ELR (cell line): ENCODE measurements at places on chromosomes 7 and 10.
A peak's percentile ranks its signal among the peaks of the same experiment; 100 is the strongest.

DNA sequence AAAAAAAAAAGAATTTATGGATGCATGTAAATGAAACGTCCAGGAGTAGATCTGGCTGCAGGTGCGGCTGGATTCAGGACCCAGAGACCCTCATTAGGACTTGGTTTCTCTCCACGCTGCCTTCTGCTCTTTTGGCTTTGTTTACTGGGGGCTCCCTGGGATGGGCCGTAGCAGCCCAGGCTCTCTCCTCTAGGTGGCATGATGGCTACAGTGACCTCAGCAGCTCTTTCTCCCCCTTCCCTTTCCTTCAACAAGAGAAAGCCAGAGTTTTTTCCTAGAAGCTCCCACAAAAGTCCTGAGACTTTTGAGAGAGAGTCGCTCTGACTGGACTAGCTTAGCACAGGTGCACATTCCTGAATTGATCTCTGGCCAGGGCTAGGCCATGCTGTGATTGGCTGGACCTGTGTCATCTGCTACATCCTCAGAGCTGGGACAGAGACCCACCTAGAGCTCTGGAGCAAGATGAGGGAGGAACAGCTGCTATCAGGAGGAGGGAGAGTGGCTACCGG is 67.8 kb upstream of the PDCD4 start:
- peak; percentile 59 for DNase-seq

DNA sequence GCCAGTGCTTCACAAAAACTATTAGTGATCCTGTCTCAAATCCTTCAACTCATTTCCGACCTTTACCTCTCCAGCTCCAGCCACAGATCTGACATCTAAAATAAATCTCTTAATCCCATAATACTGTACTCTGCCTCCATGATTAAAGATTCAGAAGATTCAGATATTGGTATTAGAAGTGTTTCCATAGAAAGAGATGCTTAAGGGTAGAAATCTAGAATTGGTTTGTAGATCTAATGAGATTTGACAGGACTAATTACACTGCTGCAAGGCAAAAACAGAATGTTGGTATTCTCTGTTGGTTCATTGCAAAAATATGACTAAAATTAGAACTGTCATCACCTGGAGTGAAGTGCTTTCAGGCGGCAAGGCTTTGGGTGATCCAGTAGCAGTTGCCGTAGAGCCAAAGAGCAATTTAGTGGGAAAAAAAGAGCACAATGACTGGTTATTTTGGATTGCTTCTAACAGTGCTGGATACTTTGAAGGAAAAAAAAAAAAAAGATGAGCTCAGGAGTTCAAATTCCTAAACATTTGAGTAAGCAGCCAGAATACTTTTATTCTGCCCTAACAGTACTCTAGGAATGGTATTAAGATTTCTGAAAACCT is 940.1 kb upstream of the SORCS1 start:
- DNase-seq: no peak

GRCh38 chr7:12474035-12474434 is 70.4 kb upstream of the VWDE start:
- DNase-seq: no peak

- DNase-seq: peak; percentile 72
Observed at GRCh38 chr7:151623766-151624165, 104.1 kb upstream of the RHEB start.

DNA sequence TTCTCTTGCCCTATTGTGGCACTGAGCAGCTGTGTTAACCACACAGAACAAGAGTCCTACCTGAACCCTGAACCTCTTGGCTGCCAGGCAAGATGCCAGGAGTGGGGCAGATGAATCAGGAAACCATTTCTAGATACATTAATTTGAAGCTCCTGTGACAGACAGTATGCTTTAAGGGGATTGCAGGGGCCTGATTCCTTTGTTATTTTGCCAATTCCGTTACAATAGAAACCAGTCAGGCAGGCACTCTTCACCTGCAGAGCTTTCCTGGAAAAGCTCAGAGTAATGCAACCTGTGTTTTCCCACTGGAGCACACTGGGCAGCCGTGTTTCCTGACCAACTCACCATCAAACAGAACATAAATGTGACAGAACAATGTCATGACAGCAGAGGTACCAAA is 233.1 kb downstream of the BMPER start:
- no peak for DNase-seq

DNA sequence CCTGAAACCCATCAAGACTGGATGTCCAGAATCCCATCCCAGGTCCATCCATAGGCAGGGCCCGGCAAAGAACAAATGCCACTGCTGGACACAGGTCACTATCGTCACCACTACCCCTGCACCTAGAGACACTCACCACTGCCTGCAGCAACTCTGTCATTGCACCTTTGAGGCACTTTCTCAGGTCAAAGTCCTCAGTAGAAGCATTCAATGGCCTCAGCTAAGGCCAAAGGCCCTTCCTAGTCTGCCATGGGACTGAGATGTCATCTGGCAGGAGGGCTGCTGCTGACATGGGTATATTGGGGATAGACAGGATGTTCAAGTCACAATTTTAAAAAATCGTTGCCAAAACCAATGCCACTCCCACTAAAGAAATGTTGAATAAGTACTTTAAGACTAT is 58.7 kb downstream of the GPAM start:
- DNase-seq: no peak

DNA sequence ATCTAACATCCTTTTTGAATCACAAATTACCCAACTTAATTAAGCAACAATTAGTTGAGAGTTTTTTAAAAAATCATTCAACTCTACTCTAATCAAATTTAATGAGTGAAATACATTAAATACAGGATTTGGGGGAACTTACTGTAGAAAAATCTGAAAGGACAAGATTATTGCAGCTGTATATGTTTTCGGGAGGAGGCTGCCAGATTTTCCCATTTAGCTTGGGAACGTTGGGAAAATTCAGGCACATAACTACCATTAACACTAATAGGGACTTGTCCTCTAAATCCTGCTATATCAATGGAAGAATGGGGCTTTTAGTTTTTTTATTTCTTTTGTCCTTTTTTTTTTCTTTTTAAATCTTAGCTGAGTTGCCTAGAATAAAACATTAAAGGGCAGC is 691.4 kb upstream of the FZD8 start:
- DNase-seq: no peak

DNA sequence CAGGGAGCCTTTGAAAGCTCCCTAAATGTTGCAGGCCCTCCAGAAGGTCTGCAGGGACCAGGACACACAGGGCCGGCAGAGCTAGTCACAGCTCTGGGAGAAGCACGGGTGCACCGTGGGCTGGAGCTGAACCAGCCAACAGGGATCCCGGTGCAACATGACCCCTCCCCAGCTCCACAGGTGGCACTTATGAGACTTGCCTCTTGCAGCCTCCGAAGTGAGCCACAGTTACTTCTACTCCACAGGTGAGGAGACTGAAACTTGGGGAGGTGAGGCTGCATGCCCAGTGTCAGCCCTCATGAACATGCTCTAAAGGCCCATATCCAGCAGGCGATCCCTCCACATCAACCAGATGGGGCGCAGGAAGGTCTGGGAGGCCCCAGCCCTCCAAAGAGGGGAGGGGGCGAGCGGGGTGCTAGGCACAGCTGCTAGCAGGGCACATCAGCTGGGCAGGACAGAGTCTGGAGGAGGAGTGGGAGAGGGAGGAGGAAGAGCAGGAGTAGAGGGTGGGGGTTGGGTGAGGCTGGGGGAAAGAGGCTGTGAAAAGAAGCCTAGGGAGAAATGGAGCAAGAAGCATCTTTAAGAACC is 224.3 kb downstream of the ELFN1 start:
- no peak for DNase-seq

DNA sequence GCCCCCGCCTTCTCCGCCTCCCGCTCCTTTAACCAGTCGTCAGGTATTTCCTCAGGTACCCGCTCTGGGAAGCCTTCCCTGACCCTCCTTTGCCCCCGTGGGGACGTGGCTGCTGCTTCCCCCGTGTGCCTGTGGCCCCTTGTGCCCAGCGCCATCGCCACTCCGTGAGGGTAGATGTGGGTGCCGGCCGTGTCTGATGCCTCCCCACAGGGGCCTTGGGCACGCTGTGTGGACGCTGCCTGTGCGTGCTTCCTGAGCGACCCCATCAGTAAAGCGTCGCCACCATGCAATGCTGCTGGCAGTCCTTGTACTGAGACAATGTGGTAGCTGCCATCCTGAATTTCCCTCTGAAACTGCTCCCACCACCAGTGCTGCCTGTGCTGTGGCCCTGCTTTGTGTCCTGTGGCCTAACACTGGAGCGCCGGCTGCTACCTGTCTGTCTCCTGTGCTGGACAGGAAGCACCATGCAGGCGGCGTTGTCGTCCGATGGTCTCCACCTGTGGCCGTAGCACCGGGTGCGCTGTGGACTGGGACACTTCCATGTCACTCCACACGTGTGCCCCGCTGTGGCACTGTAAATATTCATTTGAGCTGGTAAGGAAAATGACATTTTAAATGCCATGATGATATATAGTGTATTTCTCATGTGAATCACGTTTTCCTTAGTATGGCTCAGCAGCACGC is 213.8 kb downstream of the MGMT start:
- DNase-seq: no peak

DNA sequence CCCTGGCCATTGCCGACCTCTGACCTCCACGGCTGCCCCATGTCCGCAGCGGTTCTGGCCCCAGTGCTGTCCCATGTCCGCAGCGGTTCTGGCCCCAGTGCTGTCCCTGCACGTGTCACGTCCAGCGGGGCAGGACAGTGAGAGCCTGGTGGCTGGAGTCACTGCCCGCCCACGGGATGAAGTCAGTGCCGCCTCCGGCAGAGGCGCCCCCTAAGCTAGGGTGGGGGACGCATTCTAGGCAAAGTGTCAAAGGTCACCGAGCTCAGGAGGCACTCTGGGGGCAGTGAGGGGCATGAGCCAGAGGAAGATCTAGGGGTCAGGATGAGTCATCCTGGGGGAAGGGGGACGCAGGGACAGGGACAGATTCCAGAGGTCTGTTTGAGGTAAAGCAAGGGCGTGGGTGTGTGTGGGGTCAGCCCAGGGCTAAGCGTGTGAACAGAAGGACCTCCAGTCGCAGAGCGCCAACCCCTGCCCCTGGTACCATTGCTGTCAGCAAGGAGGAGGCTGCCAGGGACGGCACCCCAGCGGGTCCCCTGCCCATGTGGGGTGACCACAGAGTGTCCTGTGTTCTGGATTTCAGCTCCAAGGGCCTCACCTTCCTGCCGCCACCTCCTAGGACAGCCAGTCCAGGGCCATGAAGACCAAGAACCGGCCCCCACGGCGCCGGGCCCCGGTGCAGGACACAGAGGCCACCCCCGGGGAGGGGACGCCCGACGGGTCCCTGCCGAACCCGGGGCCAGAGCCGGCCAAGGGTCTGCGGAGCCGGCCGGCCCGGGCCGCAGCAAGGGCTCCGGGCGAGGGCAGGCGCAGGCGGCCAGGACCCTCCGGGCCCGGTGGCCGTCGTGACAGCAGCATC is 665 bp downstream of the BHLHA15 start:
- no peak for DNase-seq

DNA sequence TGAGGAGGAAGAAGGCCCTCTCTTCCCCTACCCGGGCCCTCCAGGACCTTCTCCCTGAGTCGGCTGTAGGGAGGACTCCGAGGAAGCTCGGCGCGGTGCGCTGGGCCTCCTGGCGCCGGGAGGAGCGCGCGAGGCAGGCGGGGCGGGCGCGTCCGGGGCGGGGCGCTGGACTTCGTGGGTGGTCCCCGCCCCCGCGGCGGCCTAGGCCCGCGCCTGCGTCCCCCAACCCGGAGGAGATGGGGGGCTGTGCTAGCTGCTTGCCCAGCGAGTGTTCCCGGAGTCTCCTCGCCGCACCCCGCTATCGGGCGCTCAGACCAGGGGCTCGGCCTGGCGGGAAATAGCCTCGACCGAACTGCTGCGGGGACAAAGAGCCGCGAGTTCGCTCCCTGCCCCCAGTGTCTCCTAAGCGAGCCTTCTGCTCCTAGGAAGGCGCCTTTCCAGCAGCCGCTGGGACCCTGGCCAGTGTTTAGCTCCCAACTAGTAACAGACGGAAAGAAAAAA is 19.2 kb upstream of the SMO start:
- DNase-seq: no peak

DNA sequence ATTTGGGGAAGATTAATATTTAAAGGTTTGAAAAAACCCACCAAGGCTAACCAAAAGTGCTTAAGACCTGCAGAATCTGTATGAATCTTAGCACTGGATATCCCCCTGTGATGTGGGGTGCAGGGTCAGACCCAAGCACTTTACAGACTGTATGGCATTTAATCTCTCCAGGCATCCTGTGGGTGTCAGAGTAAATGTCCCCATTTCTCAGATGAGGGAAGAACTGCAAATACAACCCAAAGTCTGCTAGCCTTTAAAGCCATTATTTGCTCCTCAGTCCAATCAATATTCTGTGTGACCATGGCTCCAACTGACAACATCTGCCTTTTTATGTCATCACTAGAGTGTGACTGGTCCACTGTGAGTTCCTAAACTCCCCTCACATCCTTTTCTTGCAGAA is 10.0 kb upstream of the MBL2 start:
- DNase-seq: no peak

- DNase-seq: no peak
Observed at GRCh38 chr10:23448802-23449570, 10.1 kb downstream of the OTUD1 start.

- no peak for DNase-seq
Observed at GRCh38 chr10:71138166-71138830, 74.1 kb upstream of the UNC5B start.

GRCh38 chr7:108299251-108299973 is 156.8 kb downstream of the NRCAM start:
- DNase-seq: peak; percentile 58

DNA sequence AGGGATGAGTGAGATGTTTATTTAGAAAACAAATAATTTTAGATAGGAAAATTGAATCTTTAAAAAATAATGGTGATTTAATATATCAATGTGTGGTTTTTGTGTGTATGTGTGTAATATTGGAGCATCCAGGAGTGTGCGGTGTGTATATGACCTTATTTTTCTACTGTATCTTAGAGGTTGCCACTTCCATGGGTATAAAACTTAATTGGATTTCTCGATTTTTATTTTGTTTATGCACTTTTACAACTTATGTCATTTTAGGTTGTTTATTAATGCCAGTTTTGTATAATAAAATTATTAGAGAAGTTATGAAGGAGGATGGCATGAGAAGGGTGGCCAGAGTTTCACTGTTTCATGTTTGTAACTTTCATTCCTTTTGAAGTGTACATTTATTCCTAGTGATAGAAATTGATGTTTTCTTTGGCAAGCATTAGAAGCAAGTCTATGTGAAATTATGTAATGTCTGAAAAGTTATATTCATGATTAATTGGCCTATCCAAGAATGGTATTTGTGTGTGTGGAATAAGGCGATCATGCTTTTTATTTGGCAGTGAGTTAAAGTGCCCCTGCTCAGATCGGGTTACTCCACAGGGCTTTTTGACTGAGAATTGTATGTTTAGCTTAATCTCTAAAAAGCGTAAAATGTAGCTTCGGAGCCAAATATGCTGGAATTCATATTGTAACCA is 110.3 kb downstream of the KAT6B start:
- no peak for DNase-seq

GRCh38 chr7:78218051-78218450 is 419.5 kb downstream of the PHTF2 start:
- peak; percentile 51 for DNase-seq

- DNase-seq: no peak
Observed at GRCh38 chr10:36373424-36374096, 731.5 kb upstream of the FZD8 start.

DNA sequence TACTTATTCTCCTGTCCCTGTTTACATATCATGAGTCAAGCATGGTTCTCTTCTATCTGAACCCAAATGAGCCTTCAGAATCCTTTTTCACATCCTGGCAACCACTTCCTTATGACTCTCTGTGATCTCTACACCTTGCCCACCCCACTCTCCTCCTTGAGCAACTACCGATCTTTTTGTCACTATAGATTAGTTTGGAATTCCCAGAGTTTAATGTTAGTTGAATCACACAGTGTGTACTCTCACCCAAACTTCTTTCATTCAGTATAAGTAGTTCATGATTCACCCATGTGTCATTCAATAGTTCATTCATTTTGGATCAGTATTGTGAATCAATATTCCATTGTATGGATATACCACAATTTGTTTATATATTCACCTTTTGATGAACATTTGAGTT is 55.3 kb downstream of the TFAM start:
- DNase-seq: peak; percentile 49
